Mammary epithelial cell (primary cell): ENCODE measurements at places on chromosomes 7 and 10. TPM values are rescaled to one million over a fixed set of nuclear protein-coding genes. Genes with fewer than 3 reads are reported as not detected.
A peak's percentile ranks its signal among the peaks of the same experiment; 100 is the strongest.

The LRMDA gene
- polyA plus RNA-seq = 0.37 TPM

The HMX2 gene
- not detected for polyA plus RNA-seq

The RTKN2 gene
- polyA plus RNA-seq = 1.4 TPM

The HABP2 gene
- polyA plus RNA-seq = not detected

The SPDYE18 gene
- polyA plus RNA-seq = not detected

The IPMK gene
- 1.5 TPM for polyA plus RNA-seq

The PLEKHS1 gene
- polyA plus RNA-seq = not detected

The RNF148 gene
- polyA plus RNA-seq = 0.05 TPM

The EN2 gene
- not detected for polyA plus RNA-seq

GRCh38 chr10:107767185-107767584 is 602.7 kb upstream of the SORCS1 start:
- peak; percentile 3 for DNase-seq

GRCh38 chr7:150980663-150981062 is 2.5 kb upstream of the KCNH2 start:
- DNase-seq = no peak

GRCh38 chr7:41336455-41336952 is 366.4 kb downstream of the INHBA start:
- no peak for DNase-seq

- DNase-seq = peak; percentile 91
Measured at GRCh38 chr7:40583667-40584444, 449.1 kb downstream of the SUGCT start.

DNA sequence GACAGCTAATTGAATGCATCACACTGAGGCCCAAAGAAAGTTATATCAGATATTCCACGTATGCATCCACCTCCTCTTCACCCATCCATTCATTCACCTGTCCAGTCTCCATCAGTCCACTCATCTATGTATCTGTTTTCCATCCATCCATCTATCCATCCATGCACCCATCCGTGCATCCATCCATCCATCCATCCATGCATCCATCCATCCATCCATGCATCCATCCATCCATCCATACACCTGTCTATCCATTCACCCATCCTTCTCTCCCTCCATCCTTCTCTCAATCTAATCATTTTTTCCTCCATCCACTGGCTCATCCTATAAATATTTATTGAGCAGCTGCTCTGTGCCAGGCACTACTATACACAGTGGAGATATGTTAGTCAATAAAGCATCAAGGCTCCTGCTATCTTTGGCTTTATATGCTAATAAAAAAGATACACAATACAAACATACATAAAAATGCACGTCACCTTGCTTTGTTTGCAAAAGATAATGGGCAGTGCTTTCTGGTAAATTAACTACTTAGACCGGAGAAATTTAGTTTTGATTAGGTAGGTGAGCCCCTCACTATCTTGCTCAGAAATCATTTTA is 442.0 kb upstream of the KLF6 start:
- DNase-seq = no peak

DNA sequence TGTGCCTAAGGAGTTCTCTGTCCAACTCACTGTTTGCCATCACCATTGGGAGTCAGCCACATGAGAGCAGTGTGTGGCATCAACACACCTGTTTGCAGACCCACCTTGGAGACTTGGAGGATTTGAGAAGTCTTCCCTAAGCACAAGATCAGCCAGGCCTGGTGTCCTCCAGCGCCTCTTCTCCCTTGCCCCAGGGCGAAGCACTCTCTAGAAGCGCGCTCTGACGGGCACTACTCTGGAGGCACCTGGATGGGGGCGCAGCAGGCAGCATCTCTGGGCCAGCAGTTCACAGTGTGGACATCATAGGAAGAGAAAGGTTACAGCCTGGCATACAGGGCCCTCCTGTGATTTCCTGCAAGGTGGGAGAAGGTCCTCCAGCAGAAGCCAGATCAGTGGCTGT is 289.3 kb downstream of the CELF2 start:
- DNase-seq = no peak

DNA sequence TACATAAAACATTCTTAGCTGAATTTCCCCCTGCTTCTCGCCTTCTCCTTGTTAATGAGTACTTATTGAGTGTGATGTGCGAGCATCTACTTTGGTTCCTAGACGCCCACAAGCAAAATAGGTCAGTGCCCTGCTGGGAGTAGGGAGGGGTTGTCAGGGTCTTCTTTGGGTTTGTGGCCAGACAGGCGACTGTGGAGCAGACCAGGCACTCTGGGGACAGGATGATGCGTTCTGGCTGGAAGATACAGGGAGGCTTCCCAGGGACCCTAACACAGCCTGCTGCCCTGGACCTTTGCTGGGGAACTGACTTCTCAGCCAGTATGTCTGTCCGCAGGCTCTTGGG is 227.2 kb downstream of the CUX1 start:
- no peak for DNase-seq

DNA sequence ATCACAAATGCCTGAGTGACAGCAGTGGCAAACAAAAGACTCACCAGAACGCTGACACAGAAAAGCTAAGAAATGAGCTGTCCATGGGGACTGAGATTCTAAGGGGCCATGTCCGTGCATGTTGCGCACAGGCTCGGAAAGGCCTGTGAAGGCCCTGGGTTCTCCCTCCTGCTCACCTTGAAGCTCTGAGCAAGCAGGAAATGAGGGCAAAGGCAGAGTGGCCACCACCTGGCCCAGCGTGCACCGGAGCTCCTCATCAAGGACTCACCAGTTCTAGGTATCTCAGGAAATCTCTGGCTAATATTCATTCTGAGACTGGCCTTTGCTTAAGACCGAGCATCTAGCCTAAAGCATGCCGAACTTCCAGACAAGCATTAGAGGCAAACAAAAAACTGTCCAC is 52.7 kb downstream of the MAD1L1 start:
- DNase-seq = no peak

GRCh38 chr7:140003913-140004382 is 58.8 kb downstream of the PARP12 start:
- DNase-seq = peak; percentile 49

DNA sequence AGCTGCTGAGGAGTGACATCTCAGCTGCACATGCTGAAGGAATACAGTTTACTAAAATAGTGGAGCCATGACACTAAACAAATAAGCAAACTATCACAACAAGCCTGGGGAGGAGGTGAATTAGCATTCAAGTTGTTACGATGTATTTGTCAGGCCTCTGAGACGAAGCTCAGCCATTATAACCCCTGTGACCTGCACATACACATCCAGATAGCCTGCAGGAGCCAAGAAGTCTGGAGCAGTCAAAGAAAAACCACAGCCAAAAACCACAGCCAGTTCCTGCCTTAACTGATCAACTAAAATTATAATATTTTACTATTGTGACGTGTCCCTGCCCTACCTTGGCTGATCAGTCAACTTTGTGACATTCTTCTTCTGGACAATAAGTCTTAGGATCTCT is 68.6 kb downstream of the NSUN6 start:
- no peak for DNase-seq

DNA sequence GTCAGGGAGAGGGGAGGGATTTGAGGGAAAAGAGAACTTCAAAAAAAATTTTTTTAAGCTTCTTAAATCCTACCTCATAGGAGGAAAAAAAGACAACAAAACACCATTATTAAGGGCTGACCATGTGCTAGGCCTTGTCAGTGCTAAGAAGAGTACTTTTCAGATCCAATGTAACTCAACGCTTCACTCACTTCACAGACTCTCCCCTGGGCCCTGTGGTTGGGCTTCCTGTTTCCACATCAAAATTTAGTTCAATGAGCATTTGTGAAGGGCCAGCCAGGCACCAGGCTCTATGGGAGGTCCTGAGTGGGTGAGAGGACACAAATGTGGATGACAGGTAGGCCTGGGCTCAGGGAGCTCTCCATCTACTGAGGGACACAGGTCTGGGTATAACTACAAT is 249.8 kb downstream of the PTEN start:
- DNase-seq = no peak

GRCh38 chr10:89388806-89389205 is 3.6 kb upstream of the IFIT1 start:
- DNase-seq = no peak

GRCh38 chr10:96047004-96047649 is 3.7 kb downstream of the CCNJ start:
- no peak for DNase-seq

- no peak for DNase-seq
Measured at GRCh38 chr7:151429560-151430331, 10.2 kb downstream of the CRYGN start.

DNA sequence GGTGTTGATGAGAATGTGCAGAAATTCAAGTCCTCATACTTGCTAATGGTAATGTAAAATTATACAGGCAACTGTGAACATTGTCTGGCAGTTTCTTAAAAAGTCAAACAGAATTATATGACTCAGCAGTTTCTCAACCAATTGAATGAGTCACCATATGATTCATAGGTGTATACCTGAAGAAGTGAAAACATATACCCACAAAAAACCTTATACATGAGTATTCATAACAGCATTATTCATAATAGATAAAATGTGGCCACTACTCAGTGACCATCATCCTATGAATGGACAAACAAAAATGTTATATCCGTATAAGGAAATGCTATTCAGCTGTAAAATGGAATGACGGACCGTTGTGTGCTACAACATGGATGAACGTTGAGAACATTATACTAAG is 253.5 kb downstream of the MALRD1 start:
- DNase-seq = peak; percentile 88

DNA sequence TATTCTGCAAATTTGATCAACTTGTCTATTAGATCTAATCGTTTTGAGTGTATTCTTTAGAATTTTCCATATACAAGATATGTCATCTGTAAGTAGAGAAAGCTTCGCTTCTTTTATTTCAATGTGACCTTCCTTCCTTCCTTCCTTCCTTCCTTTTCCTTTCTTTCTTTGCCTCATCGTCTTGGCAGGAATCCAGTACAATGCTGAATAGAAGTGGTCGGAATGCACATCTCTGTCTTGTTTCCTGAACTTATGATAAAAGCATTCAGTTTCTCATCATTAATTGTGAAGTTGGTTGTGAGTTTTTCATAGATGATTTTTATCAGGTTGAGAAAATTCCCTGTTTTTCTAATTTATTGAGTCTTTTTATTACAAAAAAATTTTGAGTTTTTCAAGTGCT is 300.7 kb upstream of the ZNF32 start:
- no peak for DNase-seq

GRCh38 chr7:35366167-35367155 is 112.6 kb upstream of the TBX20 start:
- no peak for DNase-seq

DNA sequence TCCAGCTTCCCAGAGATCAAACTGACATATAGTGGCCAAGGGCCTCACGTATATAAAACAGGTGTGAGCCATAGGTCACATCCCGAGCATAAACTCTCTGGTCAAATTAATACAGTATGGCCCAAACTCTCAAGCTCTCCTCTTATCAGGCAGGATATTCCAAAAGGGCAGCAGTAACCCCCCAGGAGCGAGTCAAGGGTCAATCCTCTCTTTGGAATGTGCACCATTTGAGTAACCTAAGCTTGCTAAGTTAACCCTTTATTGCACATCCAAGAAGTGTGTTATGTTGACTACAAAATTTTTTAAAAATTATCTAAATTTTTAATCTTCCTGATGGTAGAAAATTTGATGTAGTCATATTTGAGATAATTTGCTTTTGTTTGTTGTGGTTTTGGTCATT is 4.5 kb upstream of the TRIM24 start:
- DNase-seq = no peak

DNA sequence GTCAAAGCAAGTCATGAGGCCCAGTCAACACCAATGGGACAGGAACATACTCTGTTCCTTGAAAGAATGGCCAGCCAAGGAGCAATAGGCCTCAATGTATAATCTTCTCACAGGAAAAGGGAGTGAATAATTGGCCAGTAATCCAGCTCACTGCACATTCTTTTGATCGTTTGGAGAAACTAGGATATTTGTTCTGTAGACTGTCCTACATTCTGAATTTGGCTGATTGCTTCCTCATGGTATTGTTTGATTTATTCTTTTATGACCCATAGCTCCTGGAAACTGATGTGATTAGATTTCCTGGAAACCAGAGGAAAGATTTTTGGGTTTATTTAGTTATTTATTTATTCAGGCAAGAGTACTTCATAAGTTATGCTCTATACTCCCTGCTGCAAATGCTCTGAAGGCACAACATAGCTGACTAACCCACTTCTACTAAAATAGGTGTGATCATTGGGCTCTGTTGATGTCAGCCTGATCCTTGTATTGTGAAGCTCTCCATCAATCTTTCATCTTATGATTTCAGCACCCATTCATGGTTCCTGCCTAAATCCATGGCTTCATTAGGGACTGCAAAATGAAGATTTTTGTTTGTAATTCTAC is 745.2 kb downstream of the SUGCT start:
- DNase-seq = no peak

DNA sequence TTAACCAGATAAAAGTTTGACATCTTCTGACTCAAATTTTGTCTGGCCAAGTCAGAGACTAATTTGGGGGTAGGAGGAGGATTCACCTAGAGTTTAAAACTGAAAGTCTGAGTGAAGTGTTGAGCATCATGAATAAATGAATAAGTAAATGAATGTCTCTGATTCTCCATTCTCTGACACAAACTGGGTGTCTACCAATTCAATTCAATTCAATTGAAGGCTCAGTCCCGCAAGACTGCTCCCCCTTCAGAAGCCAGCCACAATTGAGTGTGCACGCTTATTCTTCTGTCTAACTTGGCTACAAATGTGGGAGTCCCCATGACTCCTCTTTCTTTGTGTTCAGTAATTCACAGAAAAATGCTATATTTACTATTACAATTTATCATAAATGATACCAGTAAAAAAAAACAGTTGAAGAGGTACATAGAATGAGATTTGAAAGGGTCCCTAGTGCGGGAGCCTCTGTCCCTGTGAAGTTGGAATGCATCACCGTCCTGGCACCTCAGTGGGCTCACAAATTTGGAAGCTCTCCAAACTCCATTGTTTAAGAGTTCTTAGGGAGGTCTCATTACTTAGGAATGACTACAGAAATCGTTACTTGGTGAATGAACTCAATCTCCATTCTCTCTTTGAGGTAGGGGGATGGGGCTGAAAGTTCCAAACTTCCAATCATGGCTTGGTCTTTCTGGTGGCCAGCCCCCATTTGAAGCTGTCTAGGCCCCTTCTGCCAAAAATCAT is 243.7 kb upstream of the PHYHIPL start:
- DNase-seq = no peak

- DNase-seq = no peak
Measured at GRCh38 chr10:6843481-6843881, 263.4 kb upstream of the PRKCQ start.

DNA sequence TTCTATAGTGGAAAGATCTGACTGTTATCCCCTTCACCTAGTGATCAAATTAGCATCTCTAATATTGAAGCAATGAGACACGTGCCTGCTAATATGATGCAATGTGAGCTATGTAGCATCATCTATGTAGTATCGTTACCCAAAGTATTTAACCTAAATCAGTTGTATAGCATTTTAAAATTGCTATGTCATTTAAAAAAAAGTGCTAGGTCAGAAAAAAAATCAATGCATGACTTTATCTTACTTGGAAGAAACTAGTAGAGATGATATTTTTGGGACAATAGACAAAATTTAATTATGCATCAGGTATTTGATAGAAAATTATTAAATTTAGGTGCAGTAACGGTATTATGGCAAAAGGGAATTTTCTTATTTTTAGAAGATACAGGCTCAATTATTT is 157.3 kb downstream of the CCDC71L start:
- no peak for DNase-seq
